Activated naive CD4-positive, alpha-beta T cell (primary cell): ENCODE measurements at places on chromosomes 5 and 9.
A peak's percentile ranks its signal among the peaks of the same experiment; 100 is the strongest.

GRCh38 chr5:159982421-159983173 lies 26.3 kb upstream of the TTC1 start:
- no peak for DNase-seq

- DNase-seq: no peak
These were observed 498.8 kb downstream of the KIF4B start for GRCh38 chr5:155512329-155512728.

DNA sequence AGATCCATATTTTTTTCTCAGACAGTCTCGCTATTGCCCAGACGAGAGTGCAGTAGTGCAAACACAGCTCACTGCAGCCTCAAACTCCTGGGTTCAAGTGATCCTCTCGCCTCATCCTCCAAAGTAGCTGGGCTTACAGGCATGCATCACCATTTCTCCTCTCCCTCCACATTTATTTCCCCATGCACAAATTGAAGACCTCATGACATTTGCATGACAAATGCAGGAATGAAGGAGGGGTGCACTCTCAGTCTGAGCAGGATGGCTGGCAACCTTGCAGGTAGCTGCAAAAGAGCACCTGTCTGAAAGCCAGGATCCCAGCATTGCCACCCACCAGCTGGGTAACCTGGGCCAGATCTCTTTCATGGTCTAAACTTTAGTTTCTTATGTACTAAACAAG lies 111.2 kb downstream of the SH3TC2 start:
- DNase-seq: no peak

GRCh38 chr5:96868603-96869371 lies 7.5 kb upstream of the ERAP2 start:
- DNase-seq: no peak

- DNase-seq: no peak
These were observed 40.5 kb downstream of the OLFM1 start for GRCh38 chr9:135127718-135128670.

DNA sequence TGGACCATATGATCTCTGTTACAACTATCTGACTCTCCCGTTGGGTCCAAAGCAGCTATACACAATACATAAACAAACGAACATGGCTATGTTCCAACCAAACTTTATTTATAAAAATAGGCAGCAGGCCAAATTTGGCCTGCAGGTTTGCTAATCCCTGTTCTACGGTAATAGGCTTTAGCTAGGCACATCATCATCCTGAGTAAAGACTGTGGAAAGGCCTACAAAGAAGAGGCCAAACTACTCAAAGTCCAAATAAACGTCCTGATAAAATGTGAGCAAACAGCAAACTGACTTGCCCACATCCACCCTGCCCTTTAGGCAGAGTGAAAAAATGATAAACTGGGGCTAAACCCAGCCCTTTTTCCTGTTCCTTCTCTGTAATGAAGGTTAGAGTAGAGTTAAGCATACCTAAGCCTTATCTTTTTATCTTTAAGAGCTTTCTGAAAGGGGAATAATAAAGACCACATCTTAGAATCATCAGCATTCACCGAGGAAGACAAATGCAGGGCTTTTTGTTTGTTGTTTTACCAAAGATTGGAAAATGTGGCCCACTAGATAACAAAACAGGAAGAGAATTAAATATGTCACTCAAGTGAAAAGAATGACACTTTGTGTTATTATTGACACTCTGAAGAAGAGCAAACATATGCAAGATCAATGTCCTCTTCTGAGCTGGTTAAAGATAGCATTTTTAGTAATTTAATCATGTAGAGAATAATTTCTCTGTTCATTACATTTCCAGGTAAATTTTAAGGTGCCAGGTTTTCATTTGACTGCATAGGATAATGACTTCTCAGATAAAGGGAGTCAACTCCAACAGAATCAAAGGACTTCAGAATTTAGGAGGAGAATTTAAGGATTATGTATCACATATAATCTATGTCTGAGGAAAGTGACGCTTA lies 160.0 kb upstream of the GNA14 start:
- DNase-seq: no peak

- DNase-seq: no peak
These were observed 2.7 kb downstream of the NXNL2 start for GRCh38 chr9:88537761-88538091.

- no peak for DNase-seq
These were observed 19.2 kb downstream of the GSN start for GRCh38 chr9:121286973-121287741.

DNA sequence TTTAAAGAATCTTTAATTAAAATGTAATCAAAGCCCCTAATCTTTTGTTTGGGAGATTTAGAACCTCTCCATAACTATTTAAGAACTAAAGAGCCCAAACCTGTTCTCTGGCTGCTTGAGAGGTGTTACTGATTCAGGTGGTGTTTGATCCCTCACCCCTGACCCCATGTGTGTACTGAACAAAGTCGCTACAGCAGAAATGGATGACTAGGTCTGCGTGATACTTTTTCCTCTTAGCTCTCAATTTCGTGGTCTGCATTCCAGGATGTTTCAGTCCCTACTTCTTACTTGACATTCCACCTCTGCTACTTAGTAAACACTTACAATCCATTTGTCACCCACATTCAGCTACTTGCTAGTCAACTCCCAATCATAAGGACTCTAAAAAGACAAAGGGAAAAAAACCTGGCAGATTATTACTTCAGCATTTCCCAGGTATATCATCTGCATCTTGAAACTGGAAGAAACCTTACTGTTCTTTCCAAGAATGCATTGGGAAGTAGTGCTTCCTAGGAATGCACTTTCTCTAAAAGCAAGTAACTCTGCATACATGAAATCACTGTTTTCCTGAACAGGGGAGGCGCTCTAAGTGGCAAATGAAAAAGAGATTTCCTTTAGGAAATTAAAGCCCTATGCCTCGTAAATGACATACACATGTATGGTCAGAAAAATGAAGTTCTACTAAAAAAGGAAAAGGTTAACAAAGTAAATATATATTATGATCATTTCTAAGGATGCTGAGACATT lies 1091.6 kb downstream of the PTPRD start:
- no peak for DNase-seq

- DNase-seq: no peak
These were observed 554.0 kb upstream of the KLF4 start for GRCh38 chr9:108043585-108043984.

- no peak for DNase-seq
These were observed 70.5 kb downstream of the PIK3R1 start for GRCh38 chr5:68285851-68286611.

- DNase-seq: no peak
These were observed 10.3 kb upstream of the FST start for GRCh38 chr5:53469946-53470687.

DNA sequence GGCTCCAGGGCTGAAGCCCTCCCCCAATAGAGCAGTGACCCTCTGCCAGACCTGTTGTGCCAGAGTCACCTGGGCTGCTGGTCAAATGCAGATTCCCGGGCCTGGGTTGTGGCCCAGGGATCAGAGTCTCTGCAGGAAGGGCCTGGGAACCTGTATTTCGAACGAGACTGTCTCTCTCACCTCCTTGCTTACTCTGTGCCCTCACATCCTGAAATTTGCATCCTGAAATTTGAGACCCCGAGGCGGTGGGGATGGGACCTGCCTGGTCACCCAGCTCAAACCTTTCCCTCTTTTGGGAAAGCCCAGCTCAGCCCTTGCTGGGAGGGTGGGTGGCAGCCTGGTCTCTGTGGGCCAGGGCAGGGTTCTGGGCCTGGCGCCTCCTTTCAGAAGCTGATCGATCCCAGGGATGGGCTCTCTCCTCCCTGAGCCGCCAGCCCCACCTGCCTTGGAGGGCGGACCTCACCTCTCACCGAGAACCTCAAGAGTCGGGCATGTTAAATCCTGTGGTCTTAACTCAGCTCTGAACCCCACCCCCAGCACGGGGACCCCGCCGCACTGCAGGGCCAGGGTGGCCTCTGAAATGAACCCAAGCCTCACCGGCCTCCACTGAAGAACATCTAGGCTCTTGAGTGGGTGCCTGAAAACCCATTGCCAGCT lies 44.0 kb upstream of the IER5L start:
- no peak for DNase-seq

GRCh38 chr9:13069498-13069897 lies 210.0 kb downstream of the MPDZ start:
- DNase-seq: no peak

DNA sequence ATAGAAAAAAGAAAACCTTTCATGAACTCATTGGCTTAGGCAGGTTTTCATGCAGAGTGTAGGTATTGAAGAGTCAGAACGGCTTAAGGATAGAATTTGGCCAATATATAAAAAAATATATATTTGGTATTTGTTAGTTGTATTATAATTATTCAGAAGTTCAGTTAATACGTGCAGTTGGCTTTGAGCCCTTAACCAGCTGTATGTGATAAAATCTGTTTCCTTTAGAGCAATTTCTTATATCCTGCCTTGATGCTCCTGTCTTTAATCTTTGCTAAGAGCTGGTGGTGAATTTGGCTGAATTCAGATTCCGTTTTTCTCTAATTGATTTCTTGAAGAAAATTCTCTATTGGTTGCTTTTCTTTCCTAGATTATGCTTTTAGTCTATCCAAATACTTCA lies 3.7 kb downstream of the ANXA1 start:
- DNase-seq: no peak

DNA sequence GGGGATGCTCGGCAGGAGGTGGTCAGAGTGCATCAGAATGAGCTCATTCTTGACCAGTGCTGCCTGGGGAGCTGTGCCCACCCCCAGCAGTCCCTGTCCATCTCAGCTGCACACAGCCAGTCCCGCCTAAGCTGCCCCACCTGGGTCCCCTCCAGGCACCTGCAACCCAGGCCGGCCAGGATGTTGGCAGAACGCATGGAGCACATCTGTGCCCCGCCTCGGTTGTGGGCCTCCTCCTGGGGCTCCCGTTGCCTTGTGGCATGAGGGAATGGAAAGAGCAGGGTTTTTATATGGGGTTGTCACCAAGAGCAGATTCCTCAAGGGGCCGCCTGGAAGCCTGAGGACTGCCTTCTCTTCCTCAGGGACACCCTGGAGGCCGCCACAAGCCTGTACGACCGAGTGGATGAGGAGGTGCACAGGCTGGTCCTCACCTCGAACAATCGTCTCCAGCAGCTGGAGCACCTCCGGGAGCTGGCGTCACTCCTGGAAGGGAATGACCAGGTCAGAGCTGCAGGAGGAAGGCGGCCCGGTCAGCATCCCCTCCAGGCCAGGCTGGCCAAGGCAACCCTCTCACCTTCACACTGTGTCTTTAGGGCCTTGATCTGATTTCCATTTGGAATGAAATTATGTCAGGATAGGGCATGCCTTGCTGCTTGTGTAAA lies 34.8 kb upstream of the LRRC14B start:
- no peak for DNase-seq

DNA sequence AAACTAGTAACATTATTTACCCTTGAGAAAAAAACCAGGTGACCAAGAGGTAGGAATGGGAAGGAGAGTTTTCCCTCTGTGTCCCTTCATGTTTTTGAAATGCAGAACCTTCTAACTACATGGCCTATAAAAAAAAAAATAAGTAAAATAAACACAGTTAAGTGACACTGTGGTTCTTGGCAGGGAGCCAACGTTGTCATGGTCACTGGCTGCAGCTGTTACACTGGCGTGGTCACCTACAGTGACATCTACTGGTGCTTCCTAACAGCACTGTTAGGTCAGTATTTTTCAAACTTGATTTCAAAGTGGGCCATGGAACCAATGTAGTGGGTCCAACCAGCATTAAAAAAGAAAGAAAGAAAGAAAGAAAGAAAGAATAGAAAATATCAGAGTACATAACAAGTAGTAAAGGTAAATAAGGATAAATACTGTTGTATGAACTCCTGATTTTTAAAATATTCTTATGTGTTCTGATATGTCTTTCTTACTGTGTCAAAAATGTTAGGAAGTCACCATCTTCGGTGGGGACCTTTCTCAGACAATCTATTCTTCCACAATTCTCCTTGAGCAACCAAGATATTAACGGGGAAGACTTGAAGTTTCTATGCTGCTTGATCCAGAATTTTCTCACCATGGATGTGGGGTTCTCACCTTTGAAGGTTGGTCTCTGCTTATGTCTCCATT lies 59.1 kb upstream of the PJA2 start:
- DNase-seq: peak; percentile 5

DNA sequence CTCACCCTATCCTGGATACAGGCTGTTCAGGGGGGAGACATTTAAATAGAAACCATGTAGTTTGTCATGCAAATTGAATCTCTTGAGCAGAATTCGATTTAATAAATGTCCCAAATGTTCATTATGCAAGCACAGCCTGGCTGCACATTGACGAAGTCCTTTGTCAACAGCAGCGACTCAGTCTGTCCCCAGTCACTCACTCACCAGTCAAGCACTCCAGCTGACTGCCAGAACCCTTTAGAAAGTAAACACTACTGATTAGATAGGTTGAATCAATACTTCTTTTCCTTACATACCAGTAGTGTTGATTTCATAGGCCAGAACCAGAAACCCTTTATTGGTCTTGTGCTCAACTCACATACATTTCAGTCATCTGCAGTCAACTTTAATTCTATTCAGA lies 27.5 kb downstream of the CDH6 start:
- DNase-seq: no peak

- no peak for DNase-seq
These were observed 298.5 kb upstream of the MSX2 start for GRCh38 chr5:174425964-174426290.

DNA sequence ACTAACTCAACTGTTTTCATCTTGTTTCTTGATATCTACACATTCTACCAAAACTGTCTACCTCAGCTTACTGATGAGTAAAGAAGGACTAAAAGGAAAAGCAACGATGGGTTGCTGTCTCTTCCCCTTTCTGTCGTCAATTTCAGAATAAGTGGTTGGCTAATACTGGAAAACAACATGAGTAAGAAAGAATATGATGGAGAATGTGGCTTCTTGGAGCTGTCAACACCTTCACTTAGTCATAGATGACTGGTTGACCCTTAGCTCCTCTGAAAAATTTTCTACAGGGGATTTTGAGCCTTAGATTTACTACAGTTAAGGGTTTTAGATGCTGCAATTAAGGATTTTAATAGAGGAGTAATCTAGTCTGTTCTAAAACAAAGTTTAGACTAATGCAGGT lies 797.9 kb downstream of the TLE4 start:
- DNase-seq: no peak

GRCh38 chr9:84512493-84512892 lies 157.0 kb upstream of the NTRK2 start:
- no peak for DNase-seq

GRCh38 chr5:32760091-32760509 lies 49.0 kb downstream of the NPR3 start:
- DNase-seq: no peak

- no peak for DNase-seq
These were observed 499.0 kb downstream of the GADD45G start for GRCh38 chr9:90103771-90104170.

DNA sequence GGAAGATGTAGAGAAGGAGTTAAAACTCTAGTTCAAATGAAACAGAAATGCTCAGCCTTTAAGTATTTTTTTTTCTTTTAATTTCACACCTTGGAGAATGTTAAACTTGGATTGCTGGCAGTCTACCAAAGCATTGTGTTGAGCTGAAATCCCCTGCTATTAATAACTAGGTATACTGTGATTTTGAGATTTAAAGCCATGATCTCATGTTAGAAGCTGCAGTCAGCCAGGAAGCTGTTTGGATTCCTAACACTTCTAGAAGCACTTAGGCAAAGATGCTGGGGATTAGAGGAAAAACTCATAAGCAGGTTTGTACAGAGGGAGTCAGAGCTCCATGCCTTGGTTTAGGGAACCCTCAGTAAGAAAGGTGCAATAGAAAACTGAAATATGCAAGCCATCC lies 141.4 kb downstream of the KIF4B start:
- no peak for DNase-seq

- DNase-seq: no peak
These were observed 790 bp upstream of the IARS1 start for GRCh38 chr9:92294297-92294676.

GRCh38 chr9:120723565-120723964 lies 9.3 kb upstream of the MEGF9 start:
- DNase-seq: no peak

- DNase-seq: no peak
These were observed 83.0 kb upstream of the PRLR start for GRCh38 chr5:35313291-35313690.
